ENCODE measurements at places on chromosomes 2 and 18.

- no peak for DNase-seq
Measured at GRCh38 chr2:69380072-69380917, 6.7 kb downstream of the GFPT1 start.

- no peak for DNase-seq
Measured at GRCh38 chr18:68219872-68220271, 495.0 kb downstream of the TMX3 start.

DNA sequence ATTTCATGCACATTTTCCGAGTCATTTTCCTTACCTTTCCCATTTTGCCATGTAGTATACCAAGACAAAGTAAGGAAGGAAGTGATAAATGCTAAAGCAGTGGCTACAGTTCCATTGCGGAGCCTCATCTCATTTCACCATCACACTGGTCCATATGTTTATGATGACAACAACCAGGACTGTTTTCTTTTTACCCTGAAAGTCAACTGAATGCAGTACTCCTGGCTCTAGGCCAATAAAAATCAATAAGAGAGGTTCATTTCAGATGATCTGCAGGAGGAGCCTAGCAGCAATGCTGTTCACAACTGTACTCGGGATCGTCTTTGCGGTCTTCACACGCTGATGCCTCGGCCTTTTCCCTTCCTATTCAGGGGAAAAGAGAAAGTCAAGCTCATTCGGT is 4.7 kb downstream of the MGAT4A start:
- no peak for DNase-seq

- DNase-seq, result no peak
Measured at GRCh38 chr18:61398961-61399705, 65.9 kb downstream of the CDH20 start.

DNA sequence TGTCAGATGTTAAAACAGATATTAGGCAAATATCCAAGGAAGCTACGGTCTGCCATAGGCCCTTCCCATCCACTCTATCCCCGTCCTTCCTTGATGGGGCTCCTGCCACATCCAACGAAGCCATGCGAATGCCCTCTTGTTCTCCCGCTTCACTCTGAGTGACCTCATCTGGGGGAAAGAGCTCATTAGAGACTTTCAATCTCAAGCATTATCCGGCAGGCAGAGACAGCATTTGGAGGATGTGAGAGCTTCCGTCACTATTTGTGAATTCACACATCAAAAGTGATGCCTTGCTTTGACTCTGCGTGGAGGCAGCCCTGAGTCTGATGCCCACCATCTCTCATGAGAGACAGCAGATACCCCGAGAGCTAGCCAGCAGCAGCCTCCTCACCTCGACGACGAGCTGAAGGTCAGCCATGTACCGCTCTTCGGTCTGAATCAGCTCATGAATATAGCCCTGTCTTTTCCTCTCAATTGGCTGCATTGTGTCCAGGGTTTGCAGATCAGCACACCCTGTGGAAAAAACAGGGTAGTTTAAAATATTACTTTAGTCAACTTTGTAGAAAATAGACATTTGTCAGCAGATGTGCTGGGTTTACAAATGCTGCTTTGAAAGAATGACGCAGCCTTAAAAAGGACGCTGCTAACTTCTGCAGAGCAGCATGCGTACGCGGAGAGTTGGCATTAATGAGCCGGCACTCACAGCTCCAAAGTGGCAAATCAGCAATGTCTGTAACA is 45.9 kb downstream of the FAM228A start:
- DNase-seq, result no peak

DNA sequence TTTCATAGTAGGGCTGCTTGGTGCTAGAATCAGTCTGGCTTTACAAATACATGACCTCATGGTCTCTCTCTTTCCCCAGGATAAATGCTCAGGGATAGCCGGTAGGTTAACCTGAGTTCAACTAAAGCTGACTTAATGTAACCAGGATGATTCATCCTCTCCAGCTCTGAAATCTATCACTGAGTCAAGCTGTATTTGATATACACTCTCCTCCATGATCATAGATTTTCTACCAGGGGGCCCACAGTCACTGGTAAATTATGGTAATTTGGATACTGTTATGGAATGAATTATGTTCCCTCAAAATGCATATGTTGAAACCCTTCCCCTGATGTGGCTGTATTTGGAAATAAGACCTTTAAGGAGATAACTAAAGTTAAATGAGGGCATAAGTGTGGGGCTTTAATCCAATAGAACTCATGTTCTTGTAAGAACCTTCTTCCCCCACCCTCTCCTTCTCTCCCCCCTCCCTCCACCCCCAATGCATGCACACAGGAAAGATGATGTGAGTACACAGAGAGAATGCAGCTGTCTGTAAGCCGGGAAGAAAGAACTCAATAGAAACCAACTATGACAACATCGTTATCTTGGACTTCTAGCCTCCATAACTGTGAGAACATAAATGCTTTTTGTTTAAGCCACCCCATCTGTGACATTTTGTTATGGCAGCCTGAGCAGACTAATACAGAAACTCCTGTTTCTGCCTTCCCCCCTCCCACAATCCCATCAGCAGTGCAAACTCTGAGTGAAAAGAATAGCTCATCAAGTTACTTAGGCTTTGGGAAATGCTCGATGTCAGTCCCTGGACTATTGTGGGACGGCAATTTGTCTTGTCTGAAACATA is 134.9 kb upstream of the KYNU start:
- DNase-seq, result no peak

- no peak for DNase-seq
Measured at GRCh38 chr2:239743206-239743605, 281.9 kb downstream of the NDUFA10 start.

GRCh38 chr18:72819050-72819449 is 48.7 kb downstream of the NETO1 start:
- no peak for DNase-seq

- DNase-seq, result no peak
Measured at GRCh38 chr2:217988840-217989204, 14.0 kb downstream of the TNS1 start.

DNA sequence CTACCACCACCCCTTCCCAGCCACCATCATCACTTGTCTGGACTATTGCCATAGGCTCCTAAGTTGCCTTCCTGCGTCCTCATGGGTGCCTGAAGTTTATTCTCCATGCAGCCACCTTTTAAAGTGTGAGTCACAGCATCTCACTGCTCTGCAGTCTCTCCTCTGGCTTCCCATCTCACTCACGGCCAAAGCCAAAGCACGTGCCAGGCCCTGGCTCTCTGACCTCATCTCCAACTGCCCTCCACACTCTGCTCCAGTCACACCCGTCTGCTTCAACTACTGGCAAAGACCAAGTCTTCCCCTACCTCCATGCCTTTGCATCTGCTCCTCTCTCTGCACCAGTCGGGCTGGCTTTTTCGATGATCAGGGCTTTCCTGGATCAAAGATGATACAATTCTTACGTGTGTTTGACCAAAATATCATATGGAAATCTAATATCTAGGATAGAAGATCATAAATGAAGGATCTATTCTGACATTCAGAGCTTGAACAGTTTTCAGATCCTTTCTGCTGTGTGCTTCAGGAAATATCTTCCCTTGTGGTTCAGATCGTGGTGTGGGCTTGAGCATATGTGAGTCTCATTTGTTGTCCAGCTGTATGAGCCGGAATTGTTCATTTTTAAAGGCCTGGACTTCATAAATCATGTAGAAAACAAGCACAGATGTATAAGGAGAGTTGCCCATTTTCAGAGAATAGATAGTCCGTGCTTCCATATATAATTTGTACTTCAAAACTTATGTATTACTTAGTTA is 175.6 kb downstream of the PRKCE start:
- DNase-seq, result no peak

GRCh38 chr2:85843543-85843942 is 45.2 kb downstream of the ST3GAL5 start:
- DNase-seq, result no peak

GRCh38 chr2:72129681-72130340 is 17.9 kb downstream of the CYP26B1 start:
- no peak for DNase-seq

- no peak for DNase-seq
Measured at GRCh38 chr2:196959281-196959680, 32.8 kb upstream of the PGAP1 start.

DNA sequence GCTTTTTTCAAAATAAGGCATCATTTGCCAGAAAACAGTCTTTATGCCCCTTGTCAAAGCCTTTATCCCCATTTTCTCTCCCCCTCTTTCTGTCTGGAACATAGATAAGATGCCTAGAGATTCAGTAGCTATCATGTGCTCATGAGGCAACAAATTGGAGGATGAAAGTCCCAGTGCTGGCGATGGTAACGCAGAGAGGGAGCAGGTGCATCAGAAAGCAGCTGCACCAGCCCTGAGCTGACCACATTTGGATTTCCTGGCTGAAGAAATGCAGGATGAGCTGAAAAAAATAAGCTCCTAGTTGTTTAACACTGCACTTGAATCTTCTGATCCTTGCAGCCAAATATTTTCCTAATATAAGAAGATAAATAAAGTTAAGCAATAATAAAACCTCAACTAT is 48.0 kb downstream of the LOXHD1 start:
- no peak for DNase-seq

DNA sequence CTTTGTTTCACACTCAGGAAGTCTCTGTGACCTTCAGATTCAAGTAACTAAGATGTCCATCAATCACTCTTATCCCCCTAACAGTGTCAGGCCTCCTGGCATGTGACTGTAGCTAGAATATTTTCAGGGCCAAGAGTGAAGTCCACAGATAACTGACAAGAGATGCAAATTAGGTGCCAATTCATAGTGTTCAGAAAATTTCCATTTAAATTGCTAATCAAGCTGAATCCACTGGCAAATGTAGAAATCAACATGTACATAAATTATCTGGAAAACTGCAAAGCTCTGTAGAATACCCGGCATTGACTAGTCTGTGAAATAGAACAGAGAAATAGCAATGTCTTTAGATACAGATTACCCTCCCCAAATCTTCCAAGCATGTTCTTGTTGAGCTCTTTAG is 38.6 kb upstream of the ARL4C start:
- DNase-seq, result no peak

All from kidney epithelial cell (primary cell).